ENCODE measurements at places on chromosomes 13 and 19.

DNA sequence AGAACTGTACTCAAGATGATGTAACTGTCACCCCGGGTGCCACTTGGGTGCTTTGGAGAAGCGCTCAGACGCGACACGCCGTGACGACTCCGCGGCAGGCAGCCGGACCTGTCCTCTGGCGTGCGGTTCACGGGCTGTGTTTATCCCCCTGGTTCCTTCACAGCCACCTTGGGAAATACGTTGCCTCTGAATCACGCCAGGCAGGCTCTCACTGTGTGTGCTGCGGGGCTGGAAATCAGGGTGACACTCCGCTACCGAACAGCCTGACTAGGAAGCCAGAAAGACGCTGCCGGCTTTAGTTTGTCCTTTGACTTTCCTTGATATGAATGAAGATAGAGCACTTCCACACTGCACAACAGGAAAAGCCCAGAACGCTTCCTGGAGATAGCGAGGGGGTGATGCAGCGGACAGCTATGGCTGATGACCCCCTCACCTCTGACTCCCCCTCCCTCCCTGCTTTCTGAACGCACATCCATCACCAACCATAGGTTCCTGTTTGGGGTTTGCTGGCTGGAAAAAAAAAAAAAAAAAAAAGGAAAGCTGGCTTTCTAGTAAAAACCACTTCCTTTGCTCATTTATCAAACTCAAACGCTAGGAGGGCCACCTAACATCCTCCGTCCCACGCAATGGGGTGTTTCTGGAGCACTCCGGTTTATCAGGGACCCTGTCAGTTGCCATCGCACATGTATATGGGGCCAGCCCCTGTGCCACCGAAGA, 3.7 kb upstream of the GP6 start:
- no peak for DNase-seq

- peak; percentile 74 for DNase-seq
Measured at GRCh38 chr19:33778089-33778791, 18.4 kb upstream of the KCTD15 start.

- DNase-seq: no peak
Measured at GRCh38 chr19:47587295-47587694, 14.3 kb upstream of the ZNF541 start.

DNA sequence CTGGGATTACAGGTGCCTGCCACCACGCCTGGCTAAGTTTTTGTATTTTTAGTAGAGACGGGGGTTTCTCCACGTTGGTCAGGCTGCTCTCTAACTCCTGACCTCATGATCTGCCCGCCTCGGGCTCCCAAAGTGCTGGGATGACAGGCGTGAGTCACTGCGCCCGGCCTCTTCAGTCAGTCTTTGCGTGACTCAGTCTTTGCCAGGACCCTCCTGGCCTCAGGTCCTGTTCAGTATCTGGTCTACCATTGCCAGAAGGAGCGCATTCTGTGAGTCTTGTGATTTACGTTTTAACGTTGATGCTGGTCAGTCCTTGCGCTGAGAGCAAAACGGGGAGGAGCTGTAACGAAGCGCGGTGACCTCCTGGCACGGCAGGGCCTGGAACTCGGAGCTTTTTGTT, 7.6 kb upstream of the HMG20B start:
- DNase-seq: no peak

DNA sequence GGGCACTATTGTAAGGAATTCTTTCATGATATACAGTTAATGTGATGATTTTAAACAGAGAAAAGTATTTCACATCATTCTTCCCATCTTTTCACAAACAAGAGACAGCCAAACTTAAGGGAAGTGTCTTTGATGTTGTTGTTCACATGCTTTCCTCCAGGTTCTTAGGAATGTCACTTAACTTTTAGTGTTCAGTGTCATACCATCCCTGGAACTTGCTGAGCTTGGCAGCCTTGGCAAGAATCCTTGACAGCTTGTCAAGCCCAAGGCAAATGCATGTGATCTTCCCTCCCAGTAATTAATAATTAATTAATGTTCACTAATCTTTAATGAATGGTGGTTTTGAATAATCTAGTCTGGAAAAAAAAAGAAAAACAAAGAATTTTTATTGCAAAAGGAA, 727.9 kb upstream of the PRR20A start:
- DNase-seq: no peak

- no peak for DNase-seq
Measured at GRCh38 chr13:39311619-39312018, 273.4 kb downstream of the NHLRC3 start.

DNA sequence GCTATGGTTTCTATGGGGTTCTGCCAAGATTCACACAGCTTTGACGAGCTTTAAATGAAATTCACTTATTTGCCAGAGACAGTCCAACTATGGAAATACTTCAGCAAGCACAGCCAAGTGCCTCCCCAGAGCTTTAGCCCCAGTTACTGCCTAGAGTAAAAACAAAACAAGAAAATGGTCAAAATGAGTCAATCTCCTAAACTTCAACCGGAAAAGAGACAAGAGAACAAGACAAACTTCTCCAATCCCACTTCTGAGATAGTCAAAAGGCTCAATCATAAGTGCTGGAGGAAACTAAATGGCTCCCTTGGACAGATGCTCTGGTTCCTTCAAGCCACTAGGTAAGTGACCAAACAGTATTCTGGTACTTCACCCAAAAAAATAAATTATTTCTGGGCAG, 65.8 kb downstream of the KATNAL1 start:
- DNase-seq: no peak

DNA sequence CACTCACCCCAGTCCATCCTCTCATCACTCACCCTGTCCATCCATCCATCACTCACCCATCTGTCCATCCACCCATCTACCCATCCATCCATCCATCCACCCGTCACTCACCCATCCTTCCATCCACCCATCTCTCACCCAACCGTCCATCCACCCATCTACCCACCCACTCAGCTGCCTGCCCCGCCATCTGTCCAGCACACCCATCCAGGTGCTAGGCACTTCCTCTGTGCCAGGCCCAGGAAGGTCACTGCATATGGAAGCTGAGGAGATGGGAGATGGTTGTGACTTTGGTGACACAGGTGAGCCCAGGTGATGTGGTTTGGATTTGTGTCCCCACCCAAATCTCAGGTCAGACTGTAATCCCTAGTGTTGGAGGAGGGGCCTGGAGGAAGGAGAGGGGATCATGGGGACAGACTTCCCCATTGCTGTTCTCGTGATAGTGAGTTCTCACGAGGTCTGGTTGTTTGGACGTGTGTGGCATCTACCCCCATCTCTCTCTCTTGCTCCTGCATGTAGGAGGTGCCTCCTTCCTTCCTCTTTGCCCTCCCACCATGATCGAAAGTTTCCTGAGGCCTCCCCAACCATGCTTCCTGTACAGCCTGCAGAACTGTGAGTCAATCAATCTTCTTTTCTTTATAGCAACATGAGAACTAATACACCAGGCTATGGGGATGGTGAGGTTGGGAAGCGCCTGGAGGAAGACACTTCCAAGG, 15.9 kb upstream of the C13orf46 start:
- no peak for DNase-seq

DNA sequence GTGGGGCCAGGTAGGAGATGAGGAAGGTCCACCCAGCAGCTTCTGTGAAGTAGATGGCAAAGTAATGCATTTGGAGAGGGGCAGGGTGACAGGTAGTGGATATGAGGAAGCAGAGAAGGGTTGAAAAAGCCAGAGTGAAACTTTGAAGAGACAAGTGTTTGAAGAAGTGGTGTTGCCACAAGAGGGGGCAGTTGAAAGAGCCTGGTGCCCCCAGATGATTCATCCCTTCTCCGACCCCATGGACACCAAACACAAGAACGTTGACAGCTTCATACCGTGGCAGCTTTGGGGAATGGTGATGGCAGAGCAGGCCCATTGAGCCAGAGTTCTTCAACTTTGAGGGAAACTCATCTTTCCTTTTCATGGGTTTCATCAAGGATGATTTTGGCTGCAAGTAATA, 19.9 kb downstream of the IFNL3 start:
- DNase-seq: no peak

- no peak for DNase-seq
Measured at GRCh38 chr13:114046431-114046975, 72.6 kb upstream of the C13orf46 start.

GRCh38 chr13:80166352-80166751, 174.6 kb downstream of the SPRY2 start:
- no peak for DNase-seq

- DNase-seq: no peak
Measured at GRCh38 chr13:92573467-92574057, 653.0 kb upstream of the GPC6 start.

DNA sequence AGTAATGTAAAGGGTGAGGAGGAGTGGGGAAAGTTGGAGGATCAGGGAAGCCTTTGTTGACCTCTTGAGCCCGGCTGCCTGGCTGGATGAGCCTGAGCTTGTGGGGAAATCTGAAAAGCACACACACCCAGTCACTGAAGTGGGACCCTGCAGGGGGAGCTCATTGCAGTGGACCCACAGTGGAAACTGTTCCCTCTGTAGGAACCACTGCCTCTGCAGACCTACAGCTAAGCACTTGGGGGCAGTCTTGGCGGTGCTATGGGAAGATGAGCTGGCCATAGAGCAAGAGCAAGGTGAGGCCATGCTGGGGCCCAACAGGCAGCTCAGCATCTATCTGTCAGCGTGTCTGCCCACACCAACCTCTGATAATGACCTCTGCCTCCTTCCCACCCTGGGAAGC, 294.8 kb downstream of the TSHZ3 start:
- DNase-seq: no peak

- no peak for DNase-seq
Measured at GRCh38 chr19:45645631-45646344, 6.6 kb upstream of the EML2 start.

- no peak for DNase-seq
Measured at GRCh38 chr19:8120636-8121480, 28.5 kb downstream of the FBN3 start.

- no peak for DNase-seq
Measured at GRCh38 chr19:8373867-8374813, 10.2 kb downstream of the ANGPTL4 start.

DNA sequence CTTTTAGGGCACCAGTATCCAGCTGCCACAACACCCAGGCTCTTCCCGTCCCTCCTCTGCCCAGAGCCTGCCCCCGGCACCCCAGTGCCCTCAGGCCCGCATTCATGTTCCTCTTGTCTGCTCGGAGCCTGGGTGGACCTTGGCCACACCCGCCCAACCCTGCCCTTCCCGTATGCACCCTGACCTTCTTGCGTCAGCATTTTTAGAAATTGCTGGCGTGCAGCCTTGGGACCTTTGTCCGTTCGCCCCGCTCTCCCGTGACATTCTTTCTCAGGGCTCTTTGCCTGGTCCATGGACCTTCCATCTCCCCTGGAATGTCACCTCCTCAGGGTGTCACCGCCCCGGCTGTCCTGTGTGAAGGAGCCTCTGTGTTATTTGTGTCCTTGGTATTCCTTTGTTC, 7.6 kb downstream of the NUCB1 start:
- no peak for DNase-seq

- DNase-seq: no peak
Measured at GRCh38 chr13:95122063-95122462, 179.2 kb downstream of the ABCC4 start.

DNA sequence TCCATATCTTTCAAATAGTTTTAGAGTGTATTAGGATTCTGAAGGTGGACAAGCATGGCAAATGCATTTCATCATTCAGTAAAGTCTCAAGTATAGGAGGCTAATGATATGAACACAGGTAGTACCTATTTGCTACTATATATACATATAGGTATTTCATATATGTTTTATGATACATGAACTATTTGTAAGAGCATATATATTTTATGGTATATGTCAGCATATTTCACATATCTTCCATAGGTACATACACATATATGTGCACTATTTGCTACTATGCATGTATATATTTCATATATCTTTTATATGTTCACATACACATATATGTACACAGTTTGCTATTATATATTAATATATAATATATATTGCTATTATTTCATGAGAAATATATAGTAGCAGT, 1291.7 kb upstream of the MIR17HG start:
- no peak for DNase-seq

GRCh38 chr13:36872621-36873020, 47.4 kb downstream of the SMAD9 start:
- DNase-seq: no peak

DNA sequence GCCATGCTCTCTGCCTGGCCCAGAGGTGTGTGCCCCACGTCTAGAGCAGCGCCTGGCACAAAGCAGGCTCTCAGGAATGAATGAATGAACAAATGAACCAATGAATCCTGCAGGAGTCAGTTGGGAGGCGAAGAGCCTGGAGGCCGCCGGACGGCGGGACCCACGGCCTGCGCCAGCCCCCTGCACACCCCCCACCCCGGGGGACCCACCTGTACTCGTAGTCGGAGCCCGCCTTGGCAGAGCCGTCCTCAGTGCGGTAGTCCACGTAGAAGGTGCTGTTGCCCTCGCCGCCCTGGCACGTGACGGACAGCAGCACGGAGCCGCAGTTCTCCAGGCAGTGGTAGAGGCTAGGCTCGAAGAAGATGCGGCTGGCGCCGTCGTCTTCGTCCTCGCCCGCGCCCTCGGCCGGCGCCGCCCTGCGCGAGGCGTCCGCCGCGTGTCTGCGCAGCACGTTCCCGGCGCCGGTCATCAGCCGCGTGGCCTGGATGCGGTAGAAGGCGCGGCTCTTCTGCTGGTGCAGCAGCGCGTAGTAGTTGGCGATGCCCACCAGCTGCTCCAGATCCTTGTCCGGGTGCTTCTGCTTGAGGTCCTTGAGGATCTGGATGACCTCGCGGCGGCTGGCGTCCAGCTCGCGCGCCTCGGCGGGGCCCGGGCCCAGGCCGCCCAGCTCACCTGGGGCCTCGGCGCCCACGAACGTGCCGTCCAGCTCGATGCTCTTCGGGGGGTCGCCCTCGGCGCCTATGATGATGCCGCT, 14.8 kb downstream of the SLC8A2 start:
- DNase-seq: no peak

DNA sequence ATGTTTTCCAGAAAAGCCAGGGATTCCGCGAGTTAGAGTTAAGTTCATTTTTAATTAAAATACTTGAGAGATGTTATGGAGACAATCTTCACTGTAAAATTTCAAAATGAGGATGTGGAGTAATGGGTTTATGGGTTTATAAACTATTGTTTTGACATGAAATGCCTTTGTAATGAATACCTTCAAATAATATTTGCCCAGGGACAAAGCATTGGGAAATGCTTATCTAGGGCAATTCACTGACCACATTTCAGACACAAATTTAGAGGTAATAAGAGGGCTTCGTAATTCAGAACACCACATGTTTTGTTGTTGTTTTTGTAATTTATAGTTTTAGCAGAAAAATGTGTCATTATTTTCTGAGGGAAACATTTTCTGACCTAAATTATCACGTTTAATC, 241.1 kb upstream of the ATXN8OS start:
- DNase-seq: no peak

DNA sequence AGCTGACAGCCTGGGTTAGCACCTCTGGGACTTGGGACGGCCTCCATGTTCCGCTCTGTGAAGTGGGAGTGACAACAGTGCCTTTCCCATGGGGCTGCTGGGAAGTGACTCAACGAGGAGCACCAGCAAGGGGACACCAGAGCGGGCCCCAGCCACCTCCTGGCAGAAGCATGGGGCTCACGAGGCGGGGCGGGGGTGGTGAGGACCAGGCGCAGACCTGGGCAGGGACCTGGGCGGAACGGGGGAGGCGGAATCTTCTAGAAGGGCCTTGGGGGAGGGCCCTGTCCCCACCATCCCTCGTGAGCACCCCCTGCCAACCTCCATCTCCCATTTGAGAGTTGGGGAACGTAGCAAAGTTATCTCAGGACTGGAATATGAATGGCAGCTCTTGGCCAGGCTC, 37.9 kb downstream of the KDM4B start:
- no peak for DNase-seq
